Fibroblast of villous mesenchyme (primary cell): ENCODE measurements at places on chromosomes 4 and X. TPM values are rescaled to one million over a fixed set of nuclear protein-coding genes. Genes with fewer than 3 reads are reported as not detected.

NXF2B gene
- total RNA-seq = not detected in 2 replicates

MGARP gene
- 41.2 and 106 TPM in 2 replicates for total RNA-seq

SH3BGRL gene
- total RNA-seq = 62.2 and 74.7 TPM in 2 replicates

RIPPLY1 gene
- not detected in 2 replicates for total RNA-seq

AMBN gene
- not detected in 2 replicates for total RNA-seq

BRCC3 gene
- total RNA-seq = 8.4 and 11.2 TPM in 2 replicates

GNRHR gene
- under 0.01 TPM in 1 of 2 replicates, not detected in the other for total RNA-seq

XAGE2 gene
- not detected in 2 replicates for total RNA-seq

PNMA6A gene
- total RNA-seq = 0.32 and 0.43 TPM in 2 replicates

HSD17B13 gene
- total RNA-seq = under 0.01 TPM in 1 of 2 replicates, not detected in the other

CYLC1 gene
- not detected in 2 replicates for total RNA-seq

PQBP1 gene
- total RNA-seq = 27.2 and 38.3 TPM in 2 replicates

MAGIX gene
- total RNA-seq = 1.9 and 2.2 TPM in 2 replicates

MSL3 gene
- total RNA-seq = 23.8 and 32.8 TPM in 2 replicates

C4orf50 gene
- not detected in 2 replicates for total RNA-seq

DNA sequence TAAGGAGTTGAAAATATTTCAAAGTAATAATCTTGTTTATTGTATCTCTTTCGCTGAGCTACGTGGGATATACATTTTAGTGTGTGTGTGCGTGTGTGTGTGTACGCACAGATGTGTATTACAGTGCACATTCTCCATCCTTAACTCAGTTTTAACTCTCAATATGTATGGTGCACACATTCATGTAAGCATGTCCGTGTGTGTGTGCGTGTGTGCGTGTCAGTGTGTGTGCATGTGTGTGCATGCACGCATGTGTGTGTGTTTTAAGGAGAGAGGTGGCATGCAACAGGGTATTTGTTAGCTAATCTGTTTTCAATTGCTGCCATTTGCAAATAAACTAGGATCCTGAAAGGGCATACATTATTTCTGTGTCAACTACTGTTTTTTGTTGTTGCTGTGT, 264.9 kb upstream of the CXorf51A start:
- DNase-seq = no peak

GRCh38 chr4:138954428-138954827, 61.2 kb upstream of the NOCT start:
- no peak for DNase-seq

DNA sequence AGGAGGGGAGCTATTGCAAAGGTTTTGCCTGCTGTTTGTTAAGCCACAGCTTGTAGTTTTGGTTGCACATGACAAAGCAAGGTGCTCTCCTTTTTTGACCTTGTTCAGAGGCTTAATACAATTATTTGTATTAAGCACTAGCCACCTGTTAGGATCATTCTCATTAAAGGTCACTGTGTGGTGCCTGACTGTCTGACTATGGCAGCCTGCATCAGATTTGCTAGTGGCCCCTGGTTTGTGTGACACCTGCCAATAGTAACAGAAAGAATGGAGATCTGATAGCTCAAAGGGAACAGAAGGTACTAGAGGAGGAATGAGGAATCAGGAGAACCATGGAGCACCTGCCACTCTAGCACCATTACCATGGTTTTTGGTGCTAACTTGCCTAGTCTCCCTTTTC, 102.5 kb downstream of the POLA1 start:
- no peak for DNase-seq

GRCh38 chr4:1975880-1976279, 32.9 kb downstream of the NELFA start:
- no peak for DNase-seq

DNA sequence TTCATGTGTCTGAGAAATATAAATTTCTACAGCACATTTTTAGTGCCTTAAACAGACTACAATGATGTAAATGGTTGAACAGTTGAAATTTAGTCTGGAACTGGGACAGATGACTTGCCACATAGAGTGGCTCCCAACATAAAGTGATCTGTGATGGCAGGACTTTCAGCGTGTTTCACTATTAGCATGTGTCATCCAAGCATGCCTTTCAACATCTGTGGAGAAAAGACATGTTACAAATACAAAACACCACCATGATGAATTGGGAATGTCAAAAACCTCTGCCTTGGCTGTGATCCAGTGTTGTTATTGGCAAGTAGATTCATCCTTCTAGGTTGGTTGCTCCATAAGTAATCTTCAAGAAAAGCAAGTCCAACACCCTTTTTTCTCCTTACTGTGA, 348.7 kb downstream of the MAPK10 start:
- peak; percentile 57 for DNase-seq

GRCh38 chr4:38752941-38753806, 29.6 kb downstream of the TLR10 start:
- peak; percentile 97 for DNase-seq

- no peak for DNase-seq
These were observed 142.0 kb upstream of the RBPJ start for GRCh38 chr4:26178854-26179253.

- DNase-seq = no peak
These were observed 221.9 kb downstream of the LHFPL1 start for GRCh38 chrX:112457788-112458187.

- peak; percentile 2 for DNase-seq
These were observed 66.0 kb upstream of the STOX2 start for GRCh38 chr4:183838987-183839712.

GRCh38 chrX:39214387-39215126, 413.3 kb downstream of the MID1IP1 start:
- DNase-seq = no peak

DNA sequence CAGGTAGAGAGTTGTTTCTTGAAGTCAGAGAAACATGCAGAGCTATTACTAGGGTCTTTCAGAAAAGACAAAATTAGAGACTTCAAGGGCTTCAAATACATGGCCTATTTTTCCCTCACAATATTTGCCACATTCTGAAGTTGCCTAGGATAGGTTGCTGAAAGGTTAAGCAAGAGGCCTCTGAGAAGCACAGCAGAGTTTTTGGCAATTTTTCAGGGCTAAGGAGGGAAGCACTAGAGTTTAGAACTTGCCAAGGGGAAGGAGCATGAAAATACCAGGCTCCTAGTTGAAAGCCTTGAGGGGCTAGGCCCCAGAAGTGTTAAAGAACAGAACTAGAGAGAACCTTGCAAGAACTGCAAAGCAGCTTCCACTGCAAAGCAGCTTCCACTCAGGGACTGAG, 86.4 kb downstream of the ANAPC10 start:
- no peak for DNase-seq

GRCh38 chr4:175035905-175036304, 117.7 kb downstream of the ADAM29 start:
- peak; percentile 72 for DNase-seq

DNA sequence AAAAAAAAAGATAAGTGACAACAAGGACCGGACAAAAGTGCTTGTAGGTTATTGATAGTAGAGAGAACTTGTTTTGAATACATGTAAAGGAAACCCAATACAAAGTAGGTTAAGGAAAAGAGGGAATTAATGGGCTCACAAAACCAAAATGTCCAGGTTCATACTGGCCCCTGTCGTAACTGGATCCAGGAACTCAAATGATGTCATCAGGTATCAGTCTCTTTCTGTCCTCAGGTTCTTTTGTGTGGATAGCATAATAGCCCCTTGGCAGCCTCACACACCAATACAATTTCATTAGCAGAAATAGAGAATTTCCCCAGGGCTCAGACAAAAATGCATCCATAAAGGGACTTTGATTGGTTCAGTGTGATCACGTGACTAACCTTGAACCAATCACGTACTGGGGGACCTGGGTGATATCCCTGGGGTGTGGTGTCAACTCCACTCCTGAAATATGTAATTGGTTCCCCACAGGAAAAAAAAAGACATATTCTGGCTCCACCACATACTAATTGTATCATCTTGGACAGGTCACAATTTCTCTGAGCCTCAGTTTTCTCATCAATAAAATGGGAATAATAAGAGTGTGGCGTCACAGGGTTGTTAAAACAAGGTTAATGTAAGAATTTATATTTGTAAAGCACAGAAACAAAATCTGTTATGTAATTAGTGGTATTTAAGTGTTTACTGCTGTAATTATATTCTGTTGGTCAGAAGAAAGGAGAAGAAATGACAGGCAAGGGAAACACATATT, 174.8 kb downstream of the PDGFRA start:
- no peak for DNase-seq

- DNase-seq = no peak
These were observed 14.6 kb downstream of the ADGRL3 start for GRCh38 chr4:61214680-61215079.
